ENCODE measurements at places on chromosomes 5 and 9.

DNA sequence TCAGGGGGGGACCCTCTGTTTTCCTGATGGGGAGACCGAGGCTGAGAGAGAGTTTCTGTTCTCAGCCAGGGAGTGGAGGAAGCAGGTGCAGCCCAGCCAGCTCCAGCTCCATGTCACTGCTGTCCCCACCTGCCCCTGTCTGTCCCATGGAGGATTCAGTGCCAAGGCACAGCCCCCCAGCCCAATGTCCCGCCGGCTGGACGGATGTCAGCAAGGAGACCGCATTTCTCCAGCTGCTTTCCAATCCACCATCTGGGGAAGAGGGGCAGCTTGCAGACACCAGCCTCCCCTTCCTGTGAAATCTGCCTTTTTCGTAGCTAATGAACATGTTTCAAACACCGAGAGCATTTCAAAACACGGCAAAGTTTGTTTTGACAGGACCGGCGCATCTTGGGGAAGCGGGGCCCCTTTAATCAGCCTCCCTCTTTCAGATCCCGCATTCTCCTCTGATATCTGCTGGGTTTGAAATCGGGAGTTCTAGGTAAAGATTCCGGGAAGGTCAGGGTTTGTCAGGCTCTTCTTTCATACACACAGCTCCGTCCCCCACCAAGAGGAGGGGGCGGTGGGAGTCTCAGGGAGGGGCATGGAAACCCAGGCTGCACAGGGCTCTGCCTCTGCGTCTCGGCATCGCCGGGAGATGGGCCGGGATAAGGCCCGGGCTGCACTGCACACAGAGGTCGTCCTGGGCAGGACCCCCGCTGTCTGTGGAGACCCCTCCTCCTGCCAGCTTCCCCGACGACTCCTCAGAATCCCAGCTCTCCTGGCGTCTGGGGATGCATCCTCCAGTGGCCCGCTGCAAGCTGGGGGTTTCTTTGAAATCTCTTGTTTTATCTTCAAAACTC is 74.8 kb downstream of the NEK6 start:
- no peak for DNase-seq

DNA sequence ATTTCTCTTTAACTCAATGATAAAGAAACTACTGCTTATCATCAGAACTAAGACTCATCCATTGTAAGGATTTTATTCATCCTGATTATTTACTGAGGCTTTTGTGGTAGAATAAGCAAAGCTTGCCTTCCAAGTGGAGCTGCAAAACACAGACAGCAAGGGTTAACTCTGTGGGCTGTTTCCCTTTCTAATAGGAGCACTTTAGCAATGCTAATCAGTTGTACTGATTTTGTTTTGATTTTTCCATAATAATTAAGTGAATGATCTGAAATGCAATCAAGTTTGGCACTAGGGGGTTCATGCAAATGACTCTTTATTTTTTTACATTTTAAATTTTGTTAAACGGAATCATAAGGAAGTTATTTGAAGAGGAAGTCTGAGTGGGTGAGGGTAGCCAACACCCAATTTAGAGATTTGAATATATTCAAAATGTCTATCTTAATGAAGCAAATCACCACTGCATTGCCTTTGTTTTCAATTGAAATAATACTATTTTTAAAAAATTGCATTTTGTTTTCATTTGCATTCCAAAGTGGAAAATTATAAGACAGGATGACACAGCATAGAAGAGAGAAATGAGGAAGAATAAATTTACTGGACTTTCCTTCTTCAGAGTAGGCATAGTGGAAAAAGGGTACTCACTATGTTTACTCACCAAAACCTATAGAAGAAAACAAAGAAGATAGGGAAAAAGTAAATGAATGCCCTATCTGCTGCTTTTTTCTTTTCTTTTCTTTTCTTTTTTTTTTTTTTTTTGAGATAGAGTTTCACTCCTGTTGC is 36.6 kb downstream of the MEGF10 start:
- DNase-seq, result no peak

- DNase-seq, result no peak
Measured at GRCh38 chr5:140295414-140295813, 7.5 kb downstream of the PFDN1 start.

- no peak for DNase-seq
Measured at GRCh38 chr9:100455470-100455869, 17.5 kb upstream of the TMEFF1 start.

DNA sequence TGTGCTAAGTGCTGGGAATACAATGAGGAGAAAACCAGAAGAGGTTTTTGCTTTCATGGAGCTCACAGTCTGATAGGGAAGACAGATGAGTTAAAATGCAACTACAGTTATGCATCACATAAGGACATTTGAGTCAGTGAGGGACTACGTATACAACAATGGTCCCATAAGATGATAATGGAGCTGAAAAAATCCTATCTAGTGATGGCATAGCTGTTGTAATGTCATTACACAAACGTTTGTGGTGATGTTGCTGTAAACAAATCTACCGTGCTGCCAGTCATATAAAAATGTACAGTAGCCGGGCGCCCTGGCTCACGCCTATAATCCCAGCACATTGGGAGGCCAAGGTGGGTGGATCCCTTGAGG is 110.1 kb upstream of the RAD23B start:
- DNase-seq, result no peak

DNA sequence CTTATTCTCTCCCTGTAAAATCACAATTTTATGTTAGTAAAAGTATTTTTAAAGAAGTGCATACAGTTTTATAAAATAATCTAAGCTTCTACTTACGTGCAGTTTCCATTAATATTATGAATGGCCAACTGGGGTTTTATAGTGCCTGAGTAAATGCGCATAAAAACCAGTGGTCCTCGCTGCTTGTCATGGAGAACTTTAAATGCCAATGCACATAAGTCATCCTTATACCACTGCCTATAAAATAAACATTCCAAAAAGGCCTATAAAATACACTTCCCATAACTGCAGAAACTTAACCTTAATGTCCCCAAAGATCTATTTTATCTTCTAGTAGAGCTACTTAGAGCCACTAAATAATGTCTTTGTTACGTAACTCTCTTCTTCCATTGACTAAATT is 28.5 kb downstream of the GFM2 start:
- DNase-seq, result no peak

DNA sequence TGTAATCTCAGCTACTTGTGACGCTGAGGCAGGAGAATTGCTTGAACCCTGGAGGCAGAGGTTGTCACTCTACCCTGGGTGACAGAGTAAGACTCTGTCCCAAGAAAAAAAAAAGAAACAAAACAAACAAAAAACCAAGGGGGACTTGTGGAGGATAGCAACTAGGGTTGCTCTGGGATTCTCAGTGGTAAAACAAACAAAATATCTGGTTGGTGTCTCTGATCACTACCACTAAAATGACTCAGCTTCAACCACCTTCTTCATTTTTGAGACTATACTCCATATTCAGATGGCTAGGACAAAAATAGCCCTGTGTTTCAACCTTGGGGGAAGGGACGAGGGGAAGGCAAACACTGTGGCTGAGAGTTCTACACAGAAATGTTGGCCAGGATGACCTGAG is 110.3 kb downstream of the ARRDC3 start:
- no peak for DNase-seq

GRCh38 chr9:125541840-125542243 is 165.2 kb downstream of the MAPKAP1 start:
- DNase-seq, result no peak

- DNase-seq, result no peak
Measured at GRCh38 chr5:171422495-171422894, 3.0 kb downstream of the FGF18 start.

DNA sequence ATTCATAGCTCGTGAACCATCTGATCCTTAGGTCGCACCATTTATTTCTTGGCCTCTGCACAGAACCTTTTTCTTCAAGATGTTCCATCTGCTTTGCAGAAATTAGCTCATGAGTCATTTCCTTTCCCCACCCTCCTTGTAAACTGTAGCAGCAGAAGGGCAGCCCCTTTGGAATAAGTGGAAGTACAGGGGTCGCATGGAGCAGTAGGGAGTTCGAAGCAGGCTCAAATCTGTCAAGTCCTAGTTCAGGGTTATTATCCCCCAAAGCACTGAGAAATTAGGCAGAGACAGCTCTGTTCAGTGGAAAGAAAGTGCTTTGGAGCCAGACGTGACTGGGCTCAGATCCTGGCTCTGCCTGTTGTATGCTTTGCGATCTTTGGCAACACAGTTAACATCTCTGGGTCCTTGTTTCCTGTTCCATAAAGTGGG is 84.2 kb downstream of the SGCD start:
- DNase-seq, result no peak

DNA sequence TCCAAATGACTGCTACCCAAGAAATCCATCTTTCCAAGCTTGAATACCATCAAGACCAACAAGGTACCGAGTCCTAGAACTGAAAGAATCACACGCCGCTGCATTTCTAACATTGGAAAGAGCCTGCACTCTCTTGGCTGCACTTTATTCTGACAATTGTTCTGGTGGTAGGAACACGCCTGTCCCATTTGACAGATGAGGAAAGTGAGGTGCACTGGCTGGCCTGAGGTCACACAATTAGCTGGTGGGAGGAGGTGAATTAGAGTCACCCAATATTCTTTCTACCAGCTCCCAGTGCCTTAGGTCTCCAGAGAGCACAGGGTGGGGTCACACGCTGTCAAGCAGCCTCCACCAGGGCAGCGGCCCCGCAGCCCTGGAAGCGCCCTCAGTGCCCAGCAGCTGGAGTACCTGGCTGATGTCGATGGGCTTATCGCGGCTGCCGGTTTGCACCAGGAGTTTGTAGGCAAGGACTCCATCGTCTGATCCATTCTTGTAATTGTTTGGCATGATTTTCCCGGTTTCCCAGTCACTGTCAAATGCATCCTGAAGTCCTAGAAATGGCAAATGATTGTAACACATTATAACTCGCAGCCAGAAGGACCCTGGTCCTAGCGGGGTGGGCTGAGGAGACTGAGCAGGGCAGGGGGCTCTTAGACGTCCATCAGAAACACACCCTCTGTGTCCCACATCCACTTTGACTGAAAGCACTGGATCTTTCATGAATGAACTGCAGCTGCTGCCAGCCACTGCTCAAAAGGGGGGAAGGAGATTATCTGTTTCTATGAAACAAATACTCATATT is 55.1 kb downstream of the PTCH1 start:
- no peak for DNase-seq

DNA sequence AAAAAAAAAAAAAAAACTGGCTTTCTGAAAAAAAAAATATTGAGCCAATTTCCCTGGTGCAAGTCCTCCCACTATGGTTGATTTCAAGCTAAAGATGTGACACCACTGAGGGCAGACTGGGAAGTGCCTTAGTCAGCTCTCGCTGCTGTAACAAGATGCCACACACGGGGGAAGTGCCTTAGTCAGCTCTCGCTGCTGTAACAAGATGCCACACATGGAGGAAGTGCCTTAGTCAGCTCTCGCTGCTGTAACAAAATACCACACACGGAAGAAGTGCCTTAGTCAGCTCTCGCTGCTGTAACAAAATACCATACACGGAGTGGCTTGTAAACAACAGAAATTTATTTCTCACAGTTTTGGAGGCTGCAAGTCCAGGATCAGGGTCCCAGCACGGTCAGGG is 23.4 kb downstream of the BTNL9 start:
- DNase-seq, result no peak

GRCh38 chr5:8525819-8526218 is 656.9 kb downstream of the MTRR start:
- no peak for DNase-seq

GRCh38 chr9:18495065-18495464 is 21.1 kb downstream of the ADAMTSL1 start:
- DNase-seq, result no peak

DNA sequence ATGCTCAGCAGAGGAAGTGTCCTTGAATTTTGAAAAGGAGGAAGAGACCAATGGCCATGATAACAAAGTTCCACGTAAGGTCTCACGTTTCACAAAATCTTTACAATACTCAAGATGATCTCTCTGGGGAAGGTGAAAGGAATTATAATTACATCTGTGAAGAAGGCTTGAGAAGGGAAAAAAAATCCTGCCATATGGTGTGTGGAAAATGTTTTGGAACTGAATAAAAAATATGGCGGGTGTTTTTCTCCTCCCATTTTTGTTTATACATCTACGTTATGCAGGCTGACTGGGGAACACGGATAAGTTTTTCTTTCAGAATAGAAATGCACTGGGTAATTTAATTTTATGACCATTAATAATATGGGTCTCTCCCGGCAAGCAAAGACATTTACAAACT is 425.6 kb upstream of the BRINP1 start:
- no peak for DNase-seq

- no peak for DNase-seq
Measured at GRCh38 chr5:6634306-6634705, 1.1 kb downstream of the SRD5A1 start.

GRCh38 chr5:19923742-19924141 is 64.3 kb downstream of the CDH18 start:
- DNase-seq, result no peak

DNA sequence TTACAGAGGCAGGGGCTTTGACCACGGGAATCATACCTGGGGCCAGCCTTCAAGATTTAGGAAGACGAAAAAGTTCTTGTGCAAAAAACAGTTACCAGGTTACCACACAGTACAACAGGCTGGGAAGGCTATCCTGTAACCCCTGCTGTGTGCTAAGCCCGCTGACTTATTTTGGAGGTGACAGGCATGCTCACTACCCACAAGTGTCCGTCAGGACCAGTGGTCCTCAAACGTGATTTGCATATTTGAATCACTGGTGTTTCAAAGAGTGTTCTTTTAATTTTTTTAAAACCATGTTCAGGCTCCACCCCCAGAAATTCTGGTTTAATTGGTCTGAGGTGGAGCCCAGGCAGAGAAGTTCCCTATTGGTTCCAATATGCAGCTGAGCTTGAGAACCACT is 146.6 kb downstream of the TTLL11 start:
- no peak for DNase-seq

- DNase-seq, result no peak
Measured at GRCh38 chr9:81182431-81182830, 506.9 kb downstream of the TLE1 start.

- no peak for DNase-seq
Measured at GRCh38 chr9:107890921-107891465, 401.4 kb upstream of the KLF4 start.

- no peak for DNase-seq
Measured at GRCh38 chr5:135577421-135577820, 1.4 kb downstream of the CXCL14 start.

- DNase-seq, result no peak
Measured at GRCh38 chr5:175692996-175693710, 35.3 kb downstream of the HRH2 start.

Data from activated CD4-positive, CD25-positive, alpha-beta regulatory T cell treated with anti-CD3 and anti-CD28 coated beads, Interleukin-2, amount 50 U/mL, for 72 hours (primary cell).